ENCODE measurements at places on chromosomes 7 and 10.

- no peak for DNase-seq
These were observed 168.7 kb upstream of the BMPER start for GRCh38 chr7:33736521-33737221.

- DNase-seq, result no peak
These were observed 1197.7 kb upstream of the CELF2 start for GRCh38 chr10:9819756-9820494.

DNA sequence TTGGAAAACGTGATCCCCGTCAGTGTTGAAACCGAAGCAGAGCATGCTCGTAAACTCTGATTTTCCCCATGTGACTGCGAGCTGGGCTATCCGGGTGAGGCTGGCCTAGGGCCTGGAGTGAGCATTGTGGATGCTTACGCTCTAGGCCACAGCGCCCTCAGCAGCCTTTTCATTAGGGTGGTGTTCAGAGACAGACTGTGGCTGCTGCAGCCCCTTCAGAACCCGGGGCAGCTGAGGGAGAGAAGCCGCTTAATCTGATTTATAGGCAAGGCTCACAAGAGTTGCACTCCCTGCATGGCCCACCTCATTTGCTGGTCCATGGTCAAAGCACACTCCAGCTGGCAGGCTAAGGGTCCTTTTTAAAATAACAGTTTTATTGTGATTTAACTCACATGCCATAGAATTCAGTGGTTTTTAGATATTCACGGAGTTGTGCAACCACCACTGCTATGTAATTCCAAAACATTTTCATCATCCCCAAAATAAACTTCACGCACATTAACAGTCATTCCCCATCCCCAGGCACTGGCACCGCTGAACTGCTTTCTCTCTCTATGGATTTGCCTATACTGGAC lies 72.5 kb downstream of the SYPL1 start:
- DNase-seq, result no peak

GRCh38 chr10:113171662-113172061 lies 221.6 kb downstream of the TCF7L2 start:
- DNase-seq, result no peak

GRCh38 chr7:63117-63480 lies 129.3 kb upstream of the FAM20C start:
- no peak for DNase-seq

GRCh38 chr7:100706672-100707311 lies 871 bp downstream of the POP7 start:
- no peak for DNase-seq

GRCh38 chr7:107248551-107249316 lies 79.9 kb downstream of the HBP1 start:
- no peak for DNase-seq

DNA sequence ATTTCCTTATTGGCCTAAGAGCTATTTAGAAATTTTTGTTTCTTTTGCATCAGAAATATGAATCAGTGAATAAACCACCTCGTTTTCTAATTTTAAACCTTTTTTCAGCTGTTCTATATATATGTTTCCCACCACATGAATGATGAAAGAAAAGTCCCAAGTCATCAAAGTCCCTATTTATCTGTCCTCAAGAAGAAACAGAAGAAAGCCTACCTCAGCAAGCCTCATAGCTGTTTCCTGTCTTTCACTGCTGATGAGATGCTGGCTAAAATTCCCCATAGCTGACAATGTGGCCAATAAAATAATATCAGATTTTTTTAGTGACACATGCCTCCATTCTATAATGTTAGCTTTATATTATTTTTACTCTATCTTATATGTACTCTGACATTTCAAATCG lies 54.2 kb downstream of the SEC61G start:
- DNase-seq, result no peak

GRCh38 chr10:18157881-18158280 lies 17.7 kb downstream of the CACNB2 start:
- DNase-seq, result no peak

GRCh38 chr7:140639366-140640053 lies 1.1 kb downstream of the DENND2A start:
- no peak for DNase-seq

- DNase-seq, result no peak
These were observed 210.1 kb upstream of the INHBA start for GRCh38 chr7:41912851-41913567.

- DNase-seq, result no peak
These were observed 255.3 kb downstream of the DNAJB9 start for GRCh38 chr7:108824840-108825580.

DNA sequence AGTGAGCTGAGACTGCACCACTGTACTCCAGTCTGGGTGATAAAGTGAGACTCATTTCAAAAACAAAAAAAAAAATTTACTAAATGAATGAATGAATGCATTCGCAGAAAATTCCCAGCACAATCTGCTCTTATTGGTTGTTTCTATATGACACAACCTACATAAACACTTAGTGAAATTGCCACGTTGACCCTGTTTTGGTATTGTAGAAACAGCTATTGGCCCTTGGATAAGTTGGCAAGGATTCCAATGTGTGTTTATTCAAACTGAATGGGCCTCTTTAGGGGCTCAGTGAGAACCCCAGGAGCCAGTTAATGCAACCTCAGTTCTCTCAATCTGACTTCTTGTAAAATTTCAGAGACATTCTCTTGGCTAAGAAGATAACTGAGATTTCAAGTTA lies 66.0 kb downstream of the HHEX start:
- DNase-seq, result no peak

DNA sequence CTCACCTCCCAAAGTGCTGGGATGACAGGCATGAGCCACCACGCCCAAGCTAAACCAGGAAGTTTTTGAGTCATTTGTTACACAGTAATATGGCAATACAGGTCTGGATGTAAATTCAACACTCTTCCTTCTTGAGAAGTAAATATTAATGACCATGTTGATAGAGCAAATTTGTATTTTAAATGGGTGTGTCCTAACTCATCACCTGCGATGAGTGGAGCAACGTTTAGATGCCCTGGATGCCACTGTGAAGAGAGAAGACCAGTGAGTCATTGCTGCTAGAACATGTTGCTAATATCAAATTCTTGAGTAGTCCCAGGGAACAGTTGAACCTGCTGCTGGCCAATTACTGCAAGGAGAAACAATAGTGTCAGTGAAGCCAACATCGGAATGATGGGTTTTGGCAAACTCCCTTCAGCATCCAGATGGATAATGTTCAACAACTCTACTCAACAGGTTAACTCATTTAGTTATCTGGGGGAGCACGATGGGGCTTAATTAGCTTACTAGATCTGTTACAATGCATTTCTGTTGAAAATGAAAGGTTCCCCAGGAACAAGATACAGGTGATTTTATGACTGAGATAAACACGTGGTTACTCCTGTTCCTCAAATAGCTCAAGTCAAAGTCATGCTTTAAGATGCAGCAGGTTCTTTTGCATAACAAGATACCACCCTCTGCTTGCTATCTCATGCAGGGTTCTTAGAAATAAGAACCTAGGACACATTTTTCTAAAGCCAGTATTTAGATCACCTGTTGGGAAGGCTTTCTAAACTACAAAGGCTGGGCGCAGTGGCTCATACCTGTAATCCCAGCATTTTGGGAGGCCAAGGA lies 146.8 kb downstream of the CALN1 start:
- no peak for DNase-seq

DNA sequence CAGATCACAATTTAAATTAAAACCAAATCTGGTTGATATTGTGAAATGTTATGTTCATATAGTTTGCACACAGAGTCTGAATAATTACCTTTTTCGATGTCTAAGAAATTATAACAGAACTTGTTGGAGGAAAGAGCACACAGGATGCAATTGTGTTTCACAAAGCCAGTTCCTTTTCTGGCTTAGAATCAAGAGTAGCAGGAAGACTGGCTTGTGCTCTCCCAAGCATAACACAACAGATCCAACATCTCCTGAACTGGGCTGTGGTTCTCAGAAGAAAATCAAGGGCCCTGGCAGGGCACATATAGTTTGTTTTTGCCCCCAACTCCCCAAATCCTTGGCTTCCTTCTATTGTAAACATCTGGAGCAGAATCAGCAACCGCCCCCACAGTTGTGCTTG lies 62.7 kb downstream of the LRRC4 start:
- no peak for DNase-seq

GRCh38 chr7:117034851-117035464 lies 81.7 kb downstream of the ST7 start:
- no peak for DNase-seq

- DNase-seq, result no peak
These were observed 20.9 kb downstream of the FAM24A start for GRCh38 chr10:122931088-122931906.

DNA sequence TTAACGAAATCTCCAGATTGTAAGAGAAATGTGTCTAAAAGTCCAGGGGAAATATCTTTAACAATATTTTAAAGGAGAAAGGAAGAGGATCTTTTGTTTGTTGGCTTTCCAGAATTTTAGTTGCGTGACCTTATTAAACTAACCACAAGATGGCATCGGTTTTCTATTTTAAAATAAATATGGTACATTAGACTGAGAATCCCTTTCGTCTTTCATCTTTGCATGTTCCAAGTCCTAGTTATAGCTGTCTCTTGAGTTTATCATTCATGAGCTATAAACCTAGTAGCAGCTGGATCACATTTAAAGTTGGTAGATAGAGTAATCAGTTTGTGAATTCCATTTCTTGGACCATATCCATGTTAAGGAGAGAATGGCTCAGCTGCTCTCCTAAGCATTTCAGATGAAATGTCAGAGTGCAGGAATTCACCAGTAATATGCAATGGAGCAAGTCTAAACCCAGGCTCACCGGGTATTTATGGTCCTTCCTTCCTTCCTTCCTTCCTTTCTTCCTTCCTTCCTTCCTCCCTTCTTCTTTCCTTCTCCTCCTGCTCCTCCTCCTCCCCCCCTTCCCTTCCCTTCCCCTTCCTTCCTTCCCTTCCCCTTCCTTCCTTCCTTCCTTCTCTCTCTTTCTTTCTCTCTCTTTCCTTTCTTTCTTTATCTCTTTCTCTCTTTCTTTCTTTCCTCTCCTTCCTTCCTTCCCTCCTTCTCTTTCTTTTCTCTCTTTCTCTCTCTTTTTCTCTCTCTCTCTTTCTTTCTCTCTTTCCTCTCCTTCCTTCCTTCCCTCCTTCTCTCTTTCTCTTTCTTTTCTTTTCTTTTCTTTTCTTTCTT lies 57.8 kb upstream of the RAB18 start:
- no peak for DNase-seq

GRCh38 chr10:114662646-114663217 lies 4.7 kb upstream of the ABLIM1 start:
- no peak for DNase-seq

DNA sequence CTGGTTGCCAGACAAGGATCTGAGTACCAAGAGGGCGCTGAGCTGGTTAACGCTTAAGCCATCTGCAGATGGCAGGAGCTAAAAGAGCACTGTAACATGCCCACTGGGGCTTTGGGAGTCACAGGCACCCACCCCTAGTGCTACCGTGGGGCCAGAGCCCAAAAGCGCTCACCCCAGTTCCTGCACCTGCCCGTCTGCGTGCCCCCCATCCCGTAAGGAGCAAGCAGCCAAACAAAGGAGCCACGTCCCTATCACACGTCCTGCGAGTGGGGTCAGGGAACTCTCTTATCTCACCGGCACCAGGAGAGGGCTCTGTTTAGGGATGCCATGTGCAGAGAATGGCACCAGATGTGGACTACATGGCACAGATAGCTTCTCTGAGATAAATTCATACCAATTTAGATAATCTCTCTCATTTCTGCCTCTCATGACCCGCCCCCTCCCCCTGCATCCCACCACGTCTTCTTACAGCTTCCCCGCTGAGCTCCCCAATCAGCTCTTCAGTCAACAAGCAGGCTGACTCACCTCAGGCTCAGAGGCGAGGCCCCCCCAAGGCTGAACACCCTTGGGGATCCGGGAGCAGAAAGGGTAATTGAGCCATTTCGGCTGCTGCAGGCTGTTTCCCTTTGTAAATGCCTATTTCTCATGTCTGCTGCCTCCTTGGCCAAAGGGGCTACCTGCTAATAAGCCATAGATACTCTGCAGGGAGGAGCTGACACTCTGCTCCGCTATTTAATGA lies 235.7 kb downstream of the GRID1 start:
- no peak for DNase-seq

- no peak for DNase-seq
These were observed 186.5 kb upstream of the SEMA3E start for GRCh38 chr7:83835424-83835823.

GRCh38 chr7:100171087-100171681 lies 2.8 kb upstream of the GAL3ST4 start:
- no peak for DNase-seq

GRCh38 chr7:133409966-133410365 lies 157.1 kb downstream of the EXOC4 start:
- no peak for DNase-seq

DNA sequence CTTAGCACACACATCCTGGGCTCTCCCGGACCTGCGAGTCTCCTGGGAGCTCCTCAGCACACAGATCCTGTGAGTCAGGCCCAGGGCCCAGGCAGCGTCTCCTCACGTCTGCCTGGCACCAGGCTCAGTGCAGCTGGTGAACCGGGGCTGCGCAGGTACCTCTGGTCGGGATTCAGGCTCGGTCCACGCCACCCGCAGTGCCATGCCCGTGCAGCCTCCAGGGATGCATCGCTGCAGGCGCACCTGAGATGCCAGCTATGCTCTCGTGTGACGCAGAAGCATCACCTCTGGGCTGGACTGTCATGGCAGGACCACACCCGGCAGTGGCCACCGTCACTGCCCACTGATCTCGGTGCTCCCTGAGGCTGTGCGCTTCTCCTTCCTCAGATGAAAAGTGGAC lies 52.0 kb downstream of the NKX6-2 start:
- DNase-seq, result no peak

- no peak for DNase-seq
These were observed 62.9 kb downstream of the REEP3 start for GRCh38 chr10:63583909-63584724.

GRCh38 chr7:23443974-23444373 lies 26.3 kb downstream of the IGF2BP3 start:
- DNase-seq, result no peak

GRCh38 chr10:132493756-132494290 lies 43.8 kb upstream of the INPP5A start:
- DNase-seq, result no peak

GRCh38 chr7:150955519-150956394 lies 22.4 kb downstream of the KCNH2 start:
- no peak for DNase-seq

- DNase-seq, result peak; percentile 59
These were observed 97.9 kb upstream of the IKZF1 start for GRCh38 chr7:50206453-50207250.

All from activated CD8-positive, alpha-beta memory T cell treated with anti-CD3 and anti-CD28 coated beads for 4 hours (primary cell).